T-cell (primary cell): ENCODE measurements at places on chromosomes 4 and X.

GRCh38 chr4:96887857-96888256 is 1048.0 kb downstream of the PDHA2 start:
- DNase-seq: no peak

GRCh38 chr4:102299354-102300107 is 45.8 kb downstream of the SLC39A8 start:
- no peak for DNase-seq

- DNase-seq: no peak
Observed at GRCh38 chr4:14894392-14895292, 107.6 kb upstream of the CPEB2 start.

- no peak for DNase-seq
Observed at GRCh38 chr4:7705062-7705461, 234.6 kb downstream of the AFAP1 start.

GRCh38 chr4:184705692-184706091 is 28.2 kb downstream of the CENPU start:
- DNase-seq: no peak

GRCh38 chr4:38001927-38002326 is 41.7 kb downstream of the PTTG2 start:
- DNase-seq: no peak

GRCh38 chrX:8755116-8755515 is 23.2 kb upstream of the ANOS1 start:
- DNase-seq: no peak

DNA sequence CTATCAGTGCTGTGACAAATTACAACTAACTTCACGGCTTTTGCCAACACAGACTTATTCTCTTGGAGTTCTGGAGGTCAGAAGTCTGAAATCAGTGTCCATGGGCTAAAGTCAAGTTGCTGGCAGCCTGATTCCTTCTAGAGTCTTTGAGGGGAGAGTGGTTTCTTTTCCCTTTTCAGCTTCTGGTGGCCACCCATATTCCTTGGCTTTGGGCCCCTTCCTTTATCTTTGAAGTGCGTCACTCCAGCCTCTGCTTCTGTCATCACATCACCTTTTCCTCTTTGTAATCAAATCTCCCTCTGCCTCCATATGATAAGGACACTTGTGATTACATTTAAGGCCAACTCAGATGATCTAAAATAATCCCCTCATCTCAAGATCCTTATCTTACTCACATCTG is 9.0 kb downstream of the FAM114A1 start:
- no peak for DNase-seq

DNA sequence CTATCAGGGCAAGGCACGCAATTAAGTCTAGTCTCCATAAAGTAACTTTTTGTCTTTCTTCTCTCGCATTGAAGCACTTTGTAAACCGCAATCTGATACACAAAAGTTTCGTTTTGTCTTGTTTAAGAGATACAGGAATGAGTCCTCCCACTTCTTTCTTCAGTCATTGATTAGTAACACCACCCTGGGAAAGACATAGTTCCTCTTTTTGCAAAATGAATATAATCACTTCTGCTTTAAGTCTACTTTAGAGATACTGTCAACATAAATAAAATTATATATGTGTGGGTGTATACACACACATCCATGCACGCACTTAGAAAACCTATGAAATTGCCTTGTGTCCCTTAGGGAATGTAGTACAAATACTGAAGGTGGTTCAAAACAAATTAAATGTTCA is 11.7 kb downstream of the COQ2 start:
- no peak for DNase-seq

GRCh38 chr4:147833254-147833653 is 101.4 kb downstream of the ARHGAP10 start:
- no peak for DNase-seq

DNA sequence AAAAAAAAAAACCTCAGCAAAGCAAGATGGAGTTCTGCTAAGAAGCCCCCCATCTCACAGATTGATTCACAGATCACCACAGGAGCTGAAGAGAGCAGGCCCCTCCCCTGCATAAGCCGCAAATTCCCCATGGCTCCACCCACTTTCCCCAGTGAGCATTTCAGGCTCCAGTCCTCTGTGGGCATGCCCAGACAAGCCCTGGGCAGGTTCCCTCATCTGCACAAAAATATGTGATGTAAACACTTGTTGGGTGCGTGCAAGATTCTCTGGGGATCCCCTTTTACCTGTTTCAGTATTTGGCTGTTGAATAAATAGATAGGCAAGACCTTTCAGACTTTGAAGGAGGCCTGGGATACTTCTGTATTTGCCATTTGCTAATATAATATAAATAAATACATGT is 514.3 kb downstream of the PCDH7 start:
- no peak for DNase-seq

DNA sequence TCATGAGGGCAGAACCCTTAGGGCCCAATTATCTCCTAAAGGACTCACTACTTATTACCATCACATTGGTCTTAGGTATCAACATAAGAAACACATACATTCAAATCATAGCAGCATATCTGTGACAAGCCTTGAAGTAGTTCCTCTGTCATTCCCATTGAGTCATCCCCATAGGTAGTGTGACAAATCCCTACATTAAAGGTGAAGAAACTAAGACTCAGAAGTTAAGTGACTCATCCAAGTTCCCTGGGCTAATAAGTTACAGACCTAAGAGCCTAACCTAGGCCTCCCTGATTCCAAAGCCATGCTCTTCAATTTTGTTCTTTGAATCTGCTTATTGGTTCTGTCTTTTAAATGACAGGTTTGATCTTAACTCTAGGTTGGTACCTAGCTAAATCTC is 58.2 kb downstream of the CD38 start:
- no peak for DNase-seq

- DNase-seq: no peak
Observed at GRCh38 chr4:8525383-8526120, 54.6 kb upstream of the GPR78 start.

- DNase-seq: no peak
Observed at GRCh38 chr4:33369446-33369845, 2649.3 kb downstream of the PCDH7 start.

GRCh38 chrX:38820751-38821150 is 19.5 kb downstream of the MID1IP1 start:
- DNase-seq: no peak

DNA sequence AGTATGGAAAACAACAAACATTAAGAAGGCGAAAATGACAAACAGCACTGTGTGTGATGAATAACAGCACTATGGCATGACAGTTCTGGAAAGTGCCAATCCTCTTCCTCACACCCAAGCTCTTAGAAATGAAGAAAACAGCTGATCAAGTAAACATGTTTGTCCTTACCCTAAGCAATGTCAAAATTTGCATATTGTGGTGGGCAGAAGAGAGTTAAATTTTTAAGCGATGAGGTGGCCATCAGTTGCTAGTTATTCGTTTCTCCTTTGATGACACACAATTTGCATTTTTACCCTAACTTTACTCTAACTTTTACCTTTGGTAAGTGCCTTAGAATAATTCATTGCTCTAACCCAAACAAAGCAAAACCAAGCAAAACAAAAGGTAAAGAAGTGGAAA is 8.8 kb downstream of the PROM1 start:
- no peak for DNase-seq

- no peak for DNase-seq
Observed at GRCh38 chrX:38699696-38700095, 101.6 kb upstream of the MID1IP1 start.

GRCh38 chr4:86448871-86449270 is 89.0 kb upstream of the MAPK10 start:
- DNase-seq: no peak

GRCh38 chrX:26387906-26388305 is 171.9 kb downstream of the MAGEB5 start:
- no peak for DNase-seq

GRCh38 chr4:83276299-83277040 is 8.1 kb downstream of the COQ2 start:
- DNase-seq: no peak

GRCh38 chr4:175961604-175962003 is 104.0 kb upstream of the WDR17 start:
- DNase-seq: no peak

DNA sequence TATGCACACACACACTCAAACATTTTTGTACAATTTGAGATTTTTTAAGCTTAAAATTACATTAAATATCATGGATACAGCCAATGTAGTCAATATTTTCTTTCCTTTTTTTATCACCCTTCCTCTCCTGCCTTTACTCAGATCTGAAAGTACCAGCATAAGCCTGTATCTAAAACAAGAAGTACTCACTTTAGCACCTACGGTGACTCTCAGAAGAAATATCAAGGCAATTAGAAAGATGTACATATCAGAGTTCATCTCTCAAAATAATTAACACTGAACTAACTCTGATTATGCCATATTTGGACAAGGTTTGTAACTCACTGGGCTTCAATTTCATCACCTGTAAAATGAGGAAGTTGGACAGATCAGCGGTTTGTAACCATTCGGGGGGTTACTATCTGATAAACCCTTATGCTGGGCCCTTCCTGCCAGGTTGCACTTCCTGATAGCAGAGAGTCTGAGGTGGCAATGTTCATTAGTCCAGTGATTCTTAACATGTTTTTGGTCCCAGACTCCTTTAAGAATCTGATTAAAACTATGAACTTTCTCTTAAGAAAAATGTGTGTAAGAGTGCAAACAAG is 5.7 kb upstream of the GPR174 start:
- no peak for DNase-seq

GRCh38 chr4:143273160-143273917 is 63.3 kb upstream of the GAB1 start:
- no peak for DNase-seq

DNA sequence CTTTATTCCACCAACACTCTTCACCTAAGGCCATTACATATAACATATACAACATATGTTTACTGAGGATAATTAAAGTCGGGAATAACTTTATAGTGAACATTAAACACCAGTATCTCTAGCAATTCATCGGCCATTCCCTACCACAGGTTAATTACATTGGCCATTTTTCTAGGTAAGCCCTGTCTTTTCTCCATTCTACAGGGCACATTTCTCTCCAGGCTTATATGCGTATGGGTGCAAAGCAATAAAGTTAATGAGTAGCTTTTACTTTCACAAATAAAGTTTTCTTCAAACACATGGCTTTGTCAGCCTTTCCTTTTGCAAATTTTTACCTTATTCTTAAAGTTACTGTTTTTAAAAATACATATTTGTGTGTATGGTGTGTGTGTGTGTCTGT is 111.9 kb upstream of the IQCM start:
- DNase-seq: no peak
